ENCODE measurements at places on chromosomes 13 and 19. TPM values are rescaled to one million over a fixed set of nuclear protein-coding genes. Genes with fewer than 3 reads are reported as not detected.

FBXL3 gene
- 33.6 TPM for total RNA-seq

DNA sequence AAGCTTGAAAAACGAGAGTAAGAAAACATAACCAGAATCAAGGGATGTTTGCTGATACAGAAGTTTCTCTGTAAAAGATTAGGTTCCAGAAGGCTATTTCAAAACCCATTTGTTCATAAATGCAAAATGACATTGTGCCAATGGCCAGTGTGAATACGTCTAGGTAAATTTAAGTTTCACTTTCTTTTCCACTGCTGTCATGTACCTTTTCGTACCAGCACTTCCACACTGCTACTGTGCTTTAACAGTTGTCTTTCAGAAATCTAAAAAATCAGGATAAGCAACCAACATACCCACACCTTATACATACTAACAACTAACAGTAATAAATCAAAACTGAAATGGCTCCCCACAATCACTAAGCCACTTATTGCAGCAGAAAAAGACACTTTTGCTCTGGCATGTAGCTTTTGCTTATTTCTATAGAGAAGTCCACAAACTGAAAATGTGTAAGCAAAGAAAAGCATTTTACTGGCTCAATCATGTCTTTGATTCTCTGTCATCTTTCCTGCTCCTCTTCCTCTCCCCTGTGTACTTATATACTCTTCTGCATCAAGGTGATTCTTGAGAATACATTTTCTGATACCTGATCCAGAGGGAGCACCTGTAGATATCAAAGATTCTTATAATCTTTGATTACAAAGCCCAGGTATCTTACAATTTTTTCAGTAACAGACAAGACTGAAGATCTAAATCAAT is 34.3 kb downstream of the ELF1 start:
- no peak for DNase-seq
- no peaks in the 10 kb centered on the region for H3K36me3 ChIP-seq
- H3K27ac ChIP-seq = peak overlapping the region; percentile 67
- H3K27me3 ChIP-seq = no peaks in the 10 kb centered on the region
- H3K4me3 ChIP-seq = peak overlapping the region; percentile 78

DNA sequence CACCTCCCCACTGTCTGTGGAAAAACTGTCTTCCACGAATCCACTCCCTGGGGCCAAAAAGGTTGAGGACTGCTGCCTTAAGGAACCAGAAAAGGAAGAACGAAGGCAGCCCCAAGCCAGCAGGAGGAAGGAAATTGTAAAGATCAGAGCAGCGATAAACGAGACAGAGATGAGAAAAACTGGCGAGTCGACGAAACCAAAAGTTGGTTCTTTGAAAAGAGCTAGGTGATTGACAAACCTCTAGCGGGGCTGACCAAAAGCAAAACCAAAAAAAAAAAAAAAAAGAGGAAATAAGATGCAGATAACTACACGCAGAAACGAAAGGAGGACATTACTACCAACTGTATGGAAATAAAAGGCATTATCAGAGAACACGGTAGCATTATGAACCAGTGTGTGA is 76.9 kb downstream of the GADD45B start:
- H3K4me1 ChIP-seq = peaks cover 27% of the 10 kb centered on the region
- peak overlapping the region; percentile 84 for H3K4me3 ChIP-seq
- no peaks in the 10 kb centered on the region for H3K27me3 ChIP-seq
- H3K36me3 ChIP-seq = 0 out of 2 replicates have a peak, but pooled peaks cover 4% of the 10 kb centered on the region

PSG6 gene
- 0.99 TPM for total RNA-seq

GRCh38 chr13:32491028-32491427 is 47.6 kb downstream of the N4BP2L2 start:
- H3K36me3 ChIP-seq = peaks cover 1% of the 10 kb centered on the region
- H3K4me3 ChIP-seq = no peak overlapping the region
- no peak overlapping the region for H3K27ac ChIP-seq
- H3K27me3 ChIP-seq = no peaks in the 10 kb centered on the region
- H3K4me1 ChIP-seq = peaks cover 1% of the 10 kb centered on the region

LILRA5 gene
- not detected for total RNA-seq

UQCR11 gene
- total RNA-seq = 403 TPM
